ENCODE measurements at places on chromosomes 13 and 19.

GRCh38 chr13:73738626-73739025, 395.6 kb downstream of the KLF12 start:
- DNase-seq, result no peak

- no peak for DNase-seq
Measured at GRCh38 chr13:77545626-77546412, 10.3 kb downstream of the SCEL start.

GRCh38 chr19:33819880-33820781, 23.5 kb downstream of the KCTD15 start:
- DNase-seq, result peak; percentile 8

DNA sequence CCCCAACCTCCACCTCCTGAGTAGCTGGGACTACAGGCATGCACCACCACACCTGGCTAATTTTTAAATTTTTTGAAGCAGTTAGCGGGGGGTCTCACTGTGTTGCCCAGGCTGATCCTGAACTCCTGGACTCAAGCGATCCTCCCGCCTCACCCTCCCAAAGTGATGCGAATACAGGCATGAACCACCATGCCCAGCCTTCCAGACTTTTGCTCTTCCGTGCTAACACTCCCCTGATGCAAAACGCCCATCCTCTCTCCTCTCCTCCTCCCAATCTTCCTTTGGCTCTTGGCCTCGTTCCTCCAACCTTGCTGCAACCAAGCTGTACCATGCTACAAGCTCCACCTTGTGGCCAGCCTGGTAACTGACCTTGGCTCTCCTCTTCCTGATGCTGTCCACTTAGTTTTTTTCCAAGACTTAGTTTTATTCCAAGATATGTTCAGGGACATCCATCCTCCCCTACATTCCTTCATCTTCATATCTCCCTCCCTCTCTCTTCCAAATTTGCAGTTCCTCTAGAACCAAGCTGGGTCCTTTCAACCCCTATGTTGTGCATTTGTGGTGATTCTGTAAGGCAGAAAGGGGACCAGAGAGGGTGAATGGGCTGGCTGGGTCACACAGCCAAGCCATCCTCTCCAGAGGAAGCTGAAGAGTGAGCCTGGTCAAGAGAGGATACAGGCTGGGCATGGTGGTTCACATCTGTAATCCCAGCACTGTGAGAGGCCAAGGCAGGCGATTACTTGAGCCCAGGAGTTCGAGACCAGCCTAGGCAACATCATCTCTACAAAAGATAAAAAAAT, 32.8 kb downstream of the TINCR start:
- DNase-seq, result no peak

GRCh38 chr13:20525144-20525600, 485 bp downstream of the CRYL1 start:
- DNase-seq, result peak; percentile 37

DNA sequence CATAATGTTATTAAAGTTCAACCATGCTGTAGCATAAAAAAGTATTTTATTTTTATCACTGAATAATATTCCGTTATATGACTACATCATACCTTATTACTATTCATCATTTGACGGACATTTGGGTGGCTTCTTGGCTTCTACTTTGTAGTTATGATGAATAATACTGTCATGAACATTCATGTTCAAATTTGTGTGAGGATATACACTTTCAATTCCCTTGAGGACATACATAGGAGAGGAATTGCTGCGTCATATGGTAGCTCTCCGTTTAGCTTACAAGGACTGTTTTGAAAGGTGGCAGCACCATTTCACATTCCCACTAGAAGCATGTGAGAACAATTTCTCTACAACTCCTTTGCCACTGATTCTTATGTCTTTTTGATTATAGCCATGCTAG, 910.8 kb upstream of the MIR17HG start:
- no peak for DNase-seq

- DNase-seq, result no peak
Measured at GRCh38 chr13:56314765-56315164, 826.0 kb upstream of the PRR20A start.

- no peak for DNase-seq
Measured at GRCh38 chr19:19261350-19262189, 11.5 kb downstream of the TM6SF2 start.

- DNase-seq, result peak; percentile 77
Measured at GRCh38 chr19:49425922-49426592, 869 bp downstream of the GFY start.

DNA sequence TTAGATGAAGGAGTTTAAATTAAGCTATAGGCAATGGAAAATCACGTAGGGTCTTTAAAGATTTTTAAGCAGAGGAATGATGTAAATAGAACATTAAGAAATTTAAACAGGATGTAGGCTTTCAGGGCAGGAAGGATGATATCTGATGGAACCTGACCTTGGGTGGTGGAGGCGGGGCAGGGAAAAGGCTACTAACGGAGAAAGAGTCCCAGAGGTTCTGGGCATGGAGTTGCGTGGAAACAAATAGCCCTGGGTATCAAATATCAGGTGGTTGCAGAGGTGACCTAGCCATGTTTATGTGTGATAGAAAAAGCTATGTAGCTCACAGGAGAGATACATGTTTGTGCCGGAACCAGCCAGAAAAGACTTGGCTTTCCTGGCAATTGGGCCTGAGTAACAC, 7.8 kb upstream of the CDK8 start:
- no peak for DNase-seq

GRCh38 chr13:41554626-41555386, 97.5 kb downstream of the RGCC start:
- DNase-seq, result no peak

- no peak for DNase-seq
Measured at GRCh38 chr13:38947054-38947453, 43.6 kb downstream of the STOML3 start.

GRCh38 chr13:26423629-26424028, 133.9 kb upstream of the WASF3 start:
- DNase-seq, result no peak

DNA sequence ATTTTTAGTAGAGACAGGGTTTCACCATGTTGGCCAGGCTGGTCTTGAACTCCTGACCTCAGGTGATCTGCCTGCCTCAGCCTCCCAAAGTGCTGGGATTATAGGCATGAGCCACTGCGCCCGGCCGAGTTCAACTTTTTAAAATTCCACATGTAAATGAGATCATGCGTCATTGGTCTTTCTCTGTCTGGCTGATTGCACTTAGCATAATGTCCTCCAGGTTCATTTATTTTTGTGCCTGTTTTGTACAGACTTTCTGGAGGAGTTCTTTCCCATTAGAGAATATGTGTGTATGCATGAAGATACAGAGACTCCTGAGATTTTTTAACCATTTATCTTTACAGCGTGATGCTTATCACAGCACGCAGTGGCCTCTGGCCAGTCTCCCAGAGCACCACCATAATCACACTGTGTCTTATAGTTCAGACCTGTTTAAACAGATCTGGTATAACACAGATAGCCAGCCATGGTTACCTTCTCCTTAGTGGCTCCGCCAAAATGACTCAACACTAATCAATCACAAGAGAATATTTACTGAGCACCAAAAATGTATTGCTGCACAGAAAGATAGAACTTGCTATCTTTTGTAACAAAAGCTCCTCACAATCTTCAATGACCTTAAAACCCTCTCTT, 11.4 kb upstream of the STARD13 start:
- no peak for DNase-seq

- DNase-seq, result no peak
Measured at GRCh38 chr13:36382030-36382429, 35.8 kb upstream of the SPART start.

GRCh38 chr13:40589285-40590109, 76.9 kb downstream of the FOXO1 start:
- DNase-seq, result peak; percentile 84

GRCh38 chr19:2808129-2808941, 11.3 kb upstream of the ZNF554 start:
- no peak for DNase-seq

GRCh38 chr13:31629085-31629780, 110.1 kb upstream of the RXFP2 start:
- DNase-seq, result peak; percentile 63

- DNase-seq, result peak; percentile 63
Measured at GRCh38 chr19:51131780-51132680, 7.3 kb downstream of the SIGLEC9 start.

All from GDM1 (cell line).